CD4-positive, alpha-beta T cell (primary cell): ENCODE measurements at places on chromosomes 4 and X. TPM values are rescaled to one million over a fixed set of nuclear protein-coding genes. Genes with fewer than 3 reads are reported as not detected.

FAM9C gene
- not detected for total RNA-seq

GRCh38 chrX:9911487-9911886 lies 55.7 kb upstream of the CLDN34 start:
- no peaks in the 10 kb centered on the region for H3K4me1 ChIP-seq
- no peaks in the 10 kb centered on the region for H3K36me3 ChIP-seq
- no peaks in the 10 kb centered on the region for H3K27me3 ChIP-seq
- H3K4me3 ChIP-seq: no peak overlapping the region
- H3K27ac ChIP-seq: no peak overlapping the region

GRCh38 chr4:82201805-82202641 lies 171.8 kb downstream of the HNRNPD start:
- peak; percentile 40 for DNase-seq
- no peak overlapping the region for H3K27ac ChIP-seq
- no peak overlapping the region for H3K4me3 ChIP-seq

DNA sequence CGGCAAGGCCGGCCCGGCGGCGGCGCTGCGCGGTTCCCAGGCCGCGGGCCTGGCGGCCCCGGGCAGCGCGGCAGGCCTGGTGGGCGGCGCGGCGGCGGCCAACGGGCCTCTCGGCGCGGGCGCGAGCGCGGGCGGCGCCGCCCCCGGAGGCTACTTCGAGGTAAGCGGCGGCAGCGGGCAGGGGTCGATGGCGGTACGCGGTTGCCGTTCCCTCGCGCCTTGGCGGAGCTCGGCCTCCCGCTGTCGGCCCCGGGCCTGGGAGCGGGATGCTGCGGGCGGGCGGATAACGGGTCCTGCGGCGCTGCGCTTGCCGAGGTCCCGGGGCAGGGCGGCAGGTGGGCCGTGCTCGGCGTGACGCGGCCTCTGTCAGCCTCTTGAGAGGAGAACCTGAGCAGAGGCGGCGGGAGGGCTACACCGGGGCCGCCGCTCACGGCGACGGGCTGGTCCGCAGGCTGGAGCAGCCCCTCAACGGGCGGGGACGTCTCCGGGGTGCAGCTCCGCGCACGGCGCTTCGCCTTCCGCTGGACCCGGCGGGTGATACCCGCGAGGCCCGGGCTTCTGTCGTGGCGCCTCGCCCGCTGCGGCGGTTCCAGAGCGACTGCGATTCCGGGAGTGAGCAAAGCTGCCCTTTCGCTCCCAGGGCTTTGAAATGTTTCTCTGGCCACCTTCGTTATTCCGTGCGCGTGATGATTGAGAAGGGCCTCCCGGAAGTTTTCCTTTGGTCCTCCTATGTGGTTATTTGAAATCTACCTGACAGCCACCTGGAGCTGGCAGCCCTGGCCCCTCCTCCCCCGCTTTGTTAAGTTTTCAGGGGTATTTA lies 774 bp downstream of the FAM193A start:
- peak; percentile 79 for DNase-seq
- H3K36me3 ChIP-seq: peaks cover 2% of the 10 kb centered on the region
- H3K4me1 ChIP-seq: peaks cover 50% of the 10 kb centered on the region
